Upper lobe of right lung (tissue), 1 donor: ENCODE measurements at places on chromosomes 2 and 18. TPM values are rescaled to one million over a fixed set of nuclear protein-coding genes. Genes with fewer than 3 reads are reported as not detected.

SATB2 gene
- total RNA-seq: 3.9 TPM

SCYGR4 gene
- not detected for total RNA-seq

SNED1 gene
- total RNA-seq: 38.4 TPM

CYP27A1 gene
- total RNA-seq: 180 TPM

DNA sequence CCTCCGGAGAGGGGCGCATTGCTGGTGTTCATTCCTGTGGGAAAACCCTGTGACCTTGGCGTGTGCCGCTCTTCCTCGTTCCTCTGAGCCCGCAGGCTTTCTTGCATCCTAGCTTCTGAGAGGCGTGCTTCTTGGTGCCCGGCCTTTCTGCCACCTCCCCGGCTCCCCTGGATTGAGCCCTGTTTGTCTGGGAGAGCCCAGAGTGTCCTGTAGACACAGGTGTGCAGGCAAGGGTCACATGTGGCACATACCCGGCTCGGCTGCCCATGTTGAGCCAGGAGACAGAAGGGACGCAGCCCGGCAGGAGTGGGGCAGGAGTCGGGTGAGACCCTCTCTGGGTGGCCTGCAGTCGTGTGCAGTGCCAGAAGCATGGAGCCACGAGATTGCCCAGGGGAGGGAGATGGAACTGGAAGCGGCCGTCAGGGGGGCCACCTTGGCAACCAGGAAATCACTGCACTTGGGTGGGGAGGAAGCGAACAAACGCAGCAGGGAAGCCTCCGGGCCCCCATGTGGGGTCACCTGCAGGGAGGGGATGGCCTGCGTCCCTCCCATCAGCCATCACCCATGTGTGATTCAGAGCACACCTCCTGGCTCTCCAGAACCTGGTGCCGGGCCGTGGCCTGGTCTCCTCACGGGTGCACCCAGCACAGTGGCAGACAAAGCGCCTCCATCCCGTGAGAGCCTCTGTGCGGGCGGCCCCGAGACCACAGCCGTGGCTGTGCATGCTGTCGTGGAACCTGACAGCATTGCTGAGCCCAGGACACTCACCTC, 92.9 kb downstream of the SH3BP4 start:
- no peak for DNase-seq
- peaks cover 11% of the 10 kb centered on the region for H3K4me1 ChIP-seq
- H3K27ac ChIP-seq: no peak overlapping the region
- H3K4me3 ChIP-seq: no peak overlapping the region
- H3K27me3 ChIP-seq: no peaks in the 10 kb centered on the region
- peaks cover 30% of the 10 kb centered on the region for H3K36me3 ChIP-seq

- H3K27me3 ChIP-seq: no peaks in the 10 kb centered on the region
- H3K4me3 ChIP-seq: no peak overlapping the region
- H3K27ac ChIP-seq: peak overlapping the region; percentile 31
Observed at GRCh38 chr2:46364797-46365457, 67.7 kb downstream of the EPAS1 start.

- no peak overlapping the region for H3K27ac ChIP-seq
- H3K4me3 ChIP-seq: no peak overlapping the region
- no peaks in the 10 kb centered on the region for H3K36me3 ChIP-seq
- DNase-seq: no peak
- H3K27me3 ChIP-seq: no peaks in the 10 kb centered on the region
- H3K4me1 ChIP-seq: peaks cover 18% of the 10 kb centered on the region
Observed at GRCh38 chr18:76824754-76825153, 2.4 kb downstream of the ZNF236 start.

DNA sequence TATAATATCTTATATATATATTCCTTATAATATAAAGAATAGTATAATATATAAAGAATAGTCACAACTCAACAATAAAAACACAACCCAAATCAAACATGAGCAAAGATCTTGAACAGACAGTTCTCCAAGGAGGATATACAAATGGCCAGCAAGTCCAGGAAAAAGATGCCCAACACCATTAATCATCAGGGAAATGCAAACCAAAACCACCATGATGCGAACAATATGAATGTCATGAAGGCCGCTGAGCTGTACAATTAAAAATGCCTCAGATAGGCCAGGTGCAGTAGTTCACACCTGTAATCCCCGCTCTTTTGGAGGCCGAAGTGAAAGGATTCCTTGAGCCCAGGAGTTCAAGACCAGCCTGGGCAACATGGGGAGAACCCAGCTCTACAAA, 58.9 kb downstream of the SLC35F5 start:
- H3K27me3 ChIP-seq: no peaks in the 10 kb centered on the region
- H3K4me3 ChIP-seq: no peak overlapping the region
- H3K27ac ChIP-seq: no peak overlapping the region
- H3K4me1 ChIP-seq: no peaks in the 10 kb centered on the region
- H3K36me3 ChIP-seq: no peaks in the 10 kb centered on the region
- no peak for DNase-seq

DNA sequence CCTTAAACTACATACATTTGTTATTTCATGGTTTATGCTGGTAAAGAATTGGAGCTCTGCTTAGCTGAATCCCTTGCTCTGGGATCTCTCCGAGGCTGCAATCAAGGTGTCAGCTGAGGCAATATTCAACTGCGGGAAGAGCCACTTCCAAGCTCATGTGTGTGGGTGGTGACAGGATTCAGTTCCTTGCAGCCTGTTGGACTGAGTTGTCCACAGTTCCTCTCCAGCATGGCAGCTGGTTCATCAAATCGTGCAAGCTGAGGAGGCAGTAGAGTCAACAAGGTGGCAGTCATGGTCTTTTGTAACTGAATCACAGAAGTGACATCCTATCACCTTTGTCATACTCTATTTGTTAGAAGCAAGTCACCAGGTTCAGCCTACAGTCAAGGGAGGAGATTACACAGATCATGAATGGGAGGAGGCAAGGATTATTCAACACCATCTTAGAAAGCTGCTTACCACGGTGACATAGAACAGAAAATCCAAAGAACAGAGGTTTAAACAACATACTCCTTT, 56.9 kb downstream of the CTIF start:
- H3K4me1 ChIP-seq: no peaks in the 10 kb centered on the region
- no peak overlapping the region for H3K4me3 ChIP-seq
- H3K36me3 ChIP-seq: no peaks in the 10 kb centered on the region
- H3K27me3 ChIP-seq: no peaks in the 10 kb centered on the region

DNA sequence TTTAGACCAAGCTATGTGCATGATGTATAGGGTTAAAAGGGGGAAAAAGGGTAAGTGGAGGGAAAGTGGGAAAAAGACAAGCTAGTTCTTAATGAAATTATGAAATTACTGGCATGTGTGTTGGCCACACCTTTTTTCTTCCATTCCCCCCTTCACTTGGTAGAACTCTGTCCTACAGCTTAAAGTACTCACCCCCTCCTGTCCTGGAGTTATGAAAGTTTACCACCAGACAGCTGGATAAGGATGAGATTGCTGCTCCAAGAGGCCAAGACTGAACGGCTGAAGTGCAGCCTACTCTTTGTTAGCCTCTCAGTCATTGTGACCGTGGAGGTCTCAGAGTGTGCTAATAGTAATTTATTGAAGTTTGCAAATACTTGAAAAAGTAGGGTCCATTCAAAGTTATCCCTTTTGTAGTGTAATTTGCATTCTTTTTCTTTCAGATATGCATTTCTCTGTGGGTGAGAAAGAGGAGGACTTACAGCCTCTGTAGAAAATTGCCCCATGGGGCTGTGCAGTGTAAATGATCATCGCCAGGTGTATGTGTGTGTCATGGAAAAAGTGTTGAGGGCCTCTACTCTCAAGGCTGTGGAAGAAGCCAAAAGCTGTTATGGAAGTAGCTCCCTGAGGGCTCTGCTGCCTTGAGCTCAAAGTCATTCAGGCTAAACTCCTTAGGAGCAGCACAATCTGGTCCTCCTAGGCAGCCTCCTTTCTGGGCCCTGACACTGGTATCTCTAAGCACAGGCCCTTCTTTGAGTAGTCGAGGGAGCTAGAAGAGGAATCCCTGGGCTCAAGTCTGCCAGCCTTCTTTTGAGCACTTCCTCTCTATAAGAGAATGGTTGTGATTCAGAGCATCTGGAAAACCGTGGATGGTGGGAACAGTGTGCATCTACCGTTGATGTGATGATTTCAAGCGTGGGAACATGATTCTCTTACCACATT, 46.2 kb downstream of the LHCGR start:
- no peak overlapping the region for H3K27ac ChIP-seq
- no peak for DNase-seq
- H3K4me1 ChIP-seq: no peaks in the 10 kb centered on the region
- no peaks in the 10 kb centered on the region for H3K27me3 ChIP-seq
- H3K4me3 ChIP-seq: no peak overlapping the region

DNA sequence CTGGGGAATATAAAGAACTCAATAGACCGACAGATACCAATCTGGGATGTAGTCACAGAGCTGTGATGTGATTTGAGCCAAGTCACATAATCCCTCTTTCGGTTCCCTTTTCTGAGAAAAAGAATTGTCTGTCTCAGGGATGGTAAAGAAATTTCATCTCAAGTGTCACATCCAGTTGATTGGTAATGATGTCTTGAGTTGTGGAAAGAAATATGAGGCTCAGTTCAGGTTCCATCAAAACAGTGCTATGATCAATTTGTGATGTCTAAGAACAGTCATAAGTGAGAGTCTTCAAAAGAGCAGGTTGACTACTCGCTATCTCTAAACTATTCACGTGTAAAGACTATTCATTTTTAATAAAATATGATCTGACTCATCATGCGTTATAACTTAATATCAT, 223.3 kb downstream of the METTL4 start:
- no peak overlapping the region for H3K27ac ChIP-seq
- H3K4me1 ChIP-seq: no peaks in the 10 kb centered on the region
- DNase-seq: no peak
- H3K27me3 ChIP-seq: no peaks in the 10 kb centered on the region
- H3K36me3 ChIP-seq: no peaks in the 10 kb centered on the region

DNA sequence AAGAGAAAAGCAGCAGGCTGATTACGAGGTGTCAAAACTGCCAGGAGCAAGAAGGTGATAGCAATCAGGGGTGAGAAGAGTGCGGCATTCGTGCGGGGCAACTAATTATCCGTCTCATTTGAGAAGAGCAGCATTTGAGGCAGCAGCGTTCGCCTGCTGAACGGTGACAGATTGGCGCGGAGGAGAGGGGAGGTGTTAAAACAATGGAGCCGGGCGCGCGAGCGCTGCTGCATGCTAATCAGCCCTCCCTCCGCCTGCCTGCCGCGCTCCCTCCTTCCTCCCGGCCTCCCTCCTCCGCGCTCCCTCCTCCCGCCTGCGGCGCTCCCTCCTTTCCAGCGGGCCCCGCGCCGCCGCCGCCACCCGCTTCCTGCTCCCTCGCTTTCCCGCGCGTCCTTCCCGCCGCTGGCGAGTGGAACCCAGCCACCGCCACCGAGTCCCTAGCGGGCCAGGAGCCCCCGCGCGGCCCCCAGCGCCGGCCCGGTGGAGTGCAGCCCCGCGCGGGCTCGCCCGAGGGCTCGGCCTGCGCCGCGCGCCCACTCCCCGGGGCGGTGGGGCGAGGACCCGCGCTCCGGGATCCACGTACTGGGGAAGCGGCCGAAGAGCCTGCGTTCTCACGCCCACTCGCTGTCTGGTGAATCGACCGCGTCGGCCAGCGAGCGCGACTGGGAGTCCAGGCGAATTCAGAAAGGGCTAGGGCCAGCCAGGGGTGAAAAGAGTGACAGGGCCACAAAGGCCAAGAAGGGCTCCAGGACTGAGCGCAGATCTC, 69.5 kb upstream of the PSMD14 start:
- no peaks in the 10 kb centered on the region for H3K27me3 ChIP-seq
- peak overlapping the region; percentile 64 for H3K4me3 ChIP-seq
- peak; percentile 83 for DNase-seq
- peak overlapping the region; percentile 20 for H3K27ac ChIP-seq
- peaks cover 10% of the 10 kb centered on the region for H3K4me1 ChIP-seq
- H3K36me3 ChIP-seq: peaks cover 9% of the 10 kb centered on the region

DNA sequence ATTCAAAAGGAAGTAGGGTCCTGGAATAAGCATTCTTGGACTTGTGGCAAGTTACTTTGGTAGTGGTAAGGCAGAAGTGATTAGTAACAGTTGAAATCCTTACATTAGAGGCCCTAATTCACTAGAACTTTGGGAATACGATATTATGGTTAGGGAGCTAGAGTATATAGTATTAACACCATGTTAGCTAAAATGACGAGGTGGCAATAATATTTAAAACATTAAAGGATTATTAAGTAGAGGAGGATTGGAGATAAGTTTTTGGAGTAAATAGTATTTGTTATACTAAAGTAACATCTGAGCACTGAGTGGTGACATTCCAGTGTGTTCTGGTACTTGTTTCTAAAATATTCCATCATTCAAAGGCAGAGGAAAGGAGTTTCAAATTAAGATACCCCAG, 91.0 kb downstream of the AGPS start:
- no peaks in the 10 kb centered on the region for H3K27me3 ChIP-seq
- H3K36me3 ChIP-seq: peaks cover 8% of the 10 kb centered on the region
- DNase-seq: no peak
- H3K4me1 ChIP-seq: no peaks in the 10 kb centered on the region
- no peak overlapping the region for H3K27ac ChIP-seq

DNA sequence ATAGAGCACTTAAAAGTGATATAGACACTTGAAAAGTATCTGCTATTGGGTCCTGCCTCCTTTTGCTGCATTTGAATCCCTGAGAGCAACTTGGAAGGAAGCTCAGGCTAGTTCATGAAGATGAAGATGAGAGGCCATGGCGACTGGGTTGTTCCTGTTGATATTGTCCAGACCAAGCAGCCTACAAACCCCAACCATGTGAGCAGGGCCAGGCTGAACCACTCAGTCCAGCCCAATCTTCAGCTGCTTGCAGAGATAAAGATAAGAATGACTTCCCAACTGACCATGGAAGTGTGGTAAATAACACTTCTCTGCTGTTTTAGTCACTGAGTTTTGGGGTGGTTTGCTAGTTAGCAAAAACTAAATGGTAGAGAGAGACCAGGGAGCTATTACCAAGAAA, 417.6 kb downstream of the SOX11 start:
- DNase-seq: no peak
- H3K36me3 ChIP-seq: no peaks in the 10 kb centered on the region
- H3K4me1 ChIP-seq: no peaks in the 10 kb centered on the region
- H3K27ac ChIP-seq: no peak overlapping the region
